Amniotic stem cell (primary cell): ENCODE measurements at places on chromosomes 2 and 18.

- DNase-seq, result peak; percentile 11
Observed at GRCh38 chr2:150732064-150732463, 244.6 kb upstream of the RND3 start.

- DNase-seq, result no peak
Observed at GRCh38 chr2:174796319-174796771, 32.1 kb upstream of the CHRNA1 start.

- no peak for DNase-seq
Observed at GRCh38 chr2:73487112-73487657, 101.5 kb downstream of the ALMS1 start.

GRCh38 chr2:145408980-145409379 is 889.1 kb upstream of the ZEB2 start:
- no peak for DNase-seq

GRCh38 chr2:6927186-6927585 is 10.0 kb downstream of the RNF144A start:
- no peak for DNase-seq

- no peak for DNase-seq
Observed at GRCh38 chr18:69754108-69754507, 193.6 kb downstream of the CD226 start.

DNA sequence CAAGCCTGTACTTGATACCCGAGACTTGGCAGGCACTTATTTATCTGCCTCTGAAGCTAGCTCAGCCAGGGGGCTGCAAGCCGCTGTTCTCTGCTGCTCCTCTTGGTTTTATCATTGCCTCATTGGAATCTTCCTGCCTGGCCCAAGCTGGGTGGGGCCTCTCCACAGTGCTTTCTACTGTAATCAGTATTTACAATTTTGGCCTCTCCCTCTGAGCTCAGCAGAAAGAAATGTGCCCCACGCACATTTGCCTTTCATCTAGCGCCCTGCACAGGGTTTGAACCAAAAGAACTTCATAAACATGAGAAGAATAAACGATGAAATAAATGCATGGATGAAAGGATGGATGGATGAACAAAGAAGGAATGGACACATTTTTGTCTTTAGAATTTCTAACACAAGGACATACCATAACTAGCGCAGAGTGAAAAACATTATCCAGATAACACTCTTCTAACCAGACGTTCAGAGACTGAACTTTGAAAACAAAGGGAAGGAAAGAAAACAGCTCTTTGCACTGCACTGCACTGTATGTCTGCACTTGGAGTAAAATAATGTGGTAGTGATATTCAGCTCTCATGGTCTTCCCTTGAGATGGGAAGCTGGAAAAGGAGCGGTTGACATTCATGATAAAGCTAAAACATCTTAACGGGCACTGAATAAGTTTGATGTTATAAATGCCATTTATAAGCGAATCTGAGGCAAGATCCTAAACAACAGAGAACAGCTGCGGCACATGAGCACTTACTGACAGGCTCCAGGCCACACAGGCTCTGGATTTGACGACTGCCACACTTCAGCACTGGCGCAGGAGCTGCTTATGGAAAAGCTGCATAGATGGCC is 86.8 kb upstream of the SP3 start:
- no peak for DNase-seq

- DNase-seq, result no peak
Observed at GRCh38 chr2:45986509-45986908, 310.7 kb upstream of the EPAS1 start.

DNA sequence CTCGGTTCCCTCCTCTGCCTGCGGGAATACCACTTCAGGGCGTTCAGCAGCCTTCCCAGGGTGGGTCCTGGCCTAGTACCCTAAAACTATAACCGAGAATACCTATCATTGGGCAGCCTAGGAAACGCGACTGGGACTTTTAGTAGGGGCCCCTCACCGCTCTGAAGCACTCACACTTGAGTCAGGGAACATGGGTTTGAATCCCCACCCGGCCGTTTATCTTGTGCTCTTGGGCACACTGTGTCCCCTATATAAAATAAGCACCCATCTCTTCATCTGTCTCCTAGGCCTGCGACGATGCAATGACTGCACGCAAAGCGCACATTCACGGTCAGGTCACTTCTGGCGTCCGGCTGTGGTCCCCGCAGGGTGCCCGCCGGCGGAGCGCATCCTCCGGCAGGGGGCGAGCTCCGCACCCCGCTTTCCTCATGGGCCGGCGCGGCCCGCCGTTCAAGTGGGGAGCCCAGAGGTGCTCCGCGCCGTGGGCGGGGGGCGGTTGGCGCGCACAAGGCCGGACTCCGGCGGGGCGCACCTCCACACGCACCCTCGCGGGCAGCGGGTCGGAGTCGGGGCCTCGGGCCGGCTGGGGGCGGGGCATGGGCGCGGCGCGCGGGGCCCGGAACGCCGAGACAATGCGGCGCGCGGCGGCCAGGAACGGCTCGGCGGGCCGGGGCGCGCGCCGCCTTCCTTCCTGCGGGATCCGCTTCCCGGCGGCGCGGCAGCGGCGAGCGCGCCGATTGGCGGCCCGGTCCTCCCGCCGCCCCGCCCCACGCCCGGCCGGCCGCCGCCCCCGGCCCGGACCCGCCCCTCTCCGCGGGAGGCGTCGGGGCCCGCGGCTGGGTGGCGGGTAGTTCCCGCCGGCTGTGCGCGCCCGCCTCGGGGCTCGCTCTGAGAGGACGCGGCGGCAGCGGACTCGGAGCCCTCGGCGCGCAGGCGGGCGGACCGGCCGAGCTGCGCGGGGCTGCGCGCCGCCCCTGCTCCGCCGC is at the start of gene ASAP2:
Gene ASAP2, plus strand, starts transcription at position 850 of the 986 bp plus-strand sequence. CDS start 293 bp downstream, outside the sequence.
- peak; percentile 41 for DNase-seq

- DNase-seq, result no peak
Observed at GRCh38 chr2:121346407-121346806, 61.4 kb upstream of the TFCP2L1 start.

DNA sequence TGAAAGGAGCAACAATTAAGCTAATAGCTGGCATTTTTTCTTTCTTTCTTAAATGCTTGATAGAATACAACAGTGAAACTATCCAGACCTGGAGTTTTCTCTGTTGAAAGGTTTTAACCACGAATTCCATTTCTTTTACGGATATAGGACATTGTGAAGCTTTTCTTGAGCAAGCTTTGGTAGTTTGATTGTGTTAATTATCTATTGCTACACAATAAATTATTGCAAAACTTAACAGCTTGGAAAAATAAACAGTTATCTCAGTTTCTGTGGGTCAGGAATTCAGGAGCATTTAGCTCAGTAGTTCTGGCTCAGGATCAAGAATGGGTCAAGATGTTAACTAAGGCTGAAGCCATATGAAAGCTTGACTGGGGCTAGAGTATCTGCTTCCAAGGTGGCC is 11.7 kb downstream of the PHOSPHO2 start:
- no peak for DNase-seq

GRCh38 chr2:240685771-240686371 is 3.2 kb upstream of the AQP12B start:
- DNase-seq, result no peak

DNA sequence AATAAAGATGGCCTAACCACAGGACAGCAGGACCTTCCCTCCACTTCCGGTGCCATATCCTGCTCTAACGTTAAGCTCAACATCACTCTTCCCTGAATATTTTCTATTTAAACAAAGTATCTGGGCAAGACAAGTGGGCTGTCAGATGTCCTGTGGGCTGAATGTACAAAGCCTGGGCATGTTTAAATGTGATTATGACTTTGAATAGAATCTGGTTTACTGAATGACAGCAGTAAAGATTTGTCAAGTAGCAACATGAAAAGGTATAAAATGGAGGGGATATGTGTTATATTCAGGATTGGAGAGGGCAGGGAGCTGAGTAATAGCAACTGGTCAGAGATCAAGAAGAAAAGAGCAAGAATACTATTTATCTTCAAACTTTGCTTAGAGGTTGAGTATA is 540.9 kb downstream of the NRXN1 start:
- no peak for DNase-seq

DNA sequence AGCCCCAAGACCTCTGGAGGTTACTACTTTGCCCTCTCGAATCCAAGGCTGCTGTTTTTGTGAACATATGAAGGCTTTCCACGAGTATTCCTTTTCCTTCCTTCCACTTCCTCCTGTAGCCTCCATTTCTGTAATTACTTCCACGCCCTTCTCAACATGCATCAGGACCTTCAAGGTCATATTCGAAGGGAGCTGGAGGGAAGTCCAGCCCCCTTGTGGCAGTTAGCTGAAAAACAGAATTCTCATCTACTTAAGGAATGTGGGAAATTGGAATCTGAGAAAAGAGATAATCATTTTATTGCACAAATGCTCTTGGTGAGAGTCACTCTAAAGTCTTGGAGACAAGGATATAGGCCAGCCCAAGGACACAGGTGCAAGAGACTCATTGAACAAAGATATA is 1000.2 kb downstream of the TDRD15 start:
- no peak for DNase-seq

GRCh38 chr2:9288233-9288632 is 81.6 kb downstream of the ASAP2 start:
- DNase-seq, result peak; percentile 43

- DNase-seq, result no peak
Observed at GRCh38 chr2:232473467-232473890, 14.2 kb downstream of the ECEL1 start.

- no peak for DNase-seq
Observed at GRCh38 chr2:231387904-231388724, 7.4 kb upstream of the B3GNT7 start.

DNA sequence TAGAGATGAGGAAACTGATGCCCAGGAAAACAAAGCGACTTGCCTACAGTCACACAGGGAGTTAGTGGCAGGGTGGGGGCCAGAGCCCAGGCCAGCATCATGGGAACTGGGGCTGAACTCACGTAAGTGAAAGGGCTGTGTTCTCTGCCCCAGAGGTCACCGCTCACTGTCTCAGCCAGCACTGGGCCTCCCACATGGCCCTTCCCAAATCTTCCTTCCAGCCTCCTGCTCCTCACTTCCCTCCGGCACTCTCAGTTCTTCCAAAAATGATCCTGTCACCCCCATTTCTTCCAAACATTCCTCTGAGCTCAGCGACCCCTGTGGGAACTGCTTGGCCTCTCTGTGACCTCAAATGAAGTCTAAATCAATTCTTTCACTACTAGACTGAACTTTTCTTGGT is 90.5 kb upstream of the TMEM247 start:
- no peak for DNase-seq

DNA sequence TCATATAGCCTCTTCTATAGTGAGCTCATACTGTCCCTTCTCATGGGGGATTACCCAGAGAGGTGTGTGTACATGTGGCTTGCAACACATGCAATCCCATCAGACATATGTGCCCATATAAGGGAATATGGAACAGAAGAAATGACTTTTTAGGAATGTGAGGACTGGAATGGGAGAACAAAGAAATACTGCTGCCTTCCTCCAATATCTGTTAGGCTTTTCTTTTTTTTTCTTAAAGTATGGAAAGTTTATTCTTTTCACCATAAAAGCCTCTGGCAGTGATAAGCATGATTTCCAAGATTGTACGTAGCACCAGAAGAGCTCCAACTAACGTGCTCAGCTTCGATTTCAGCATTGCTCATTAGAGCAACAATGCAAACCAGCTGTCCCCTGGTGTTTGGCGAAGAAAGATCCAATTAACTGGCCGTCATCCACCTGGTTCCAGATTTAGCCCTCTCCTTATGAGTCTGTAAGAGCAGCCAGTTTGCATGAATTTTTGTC is 113.6 kb downstream of the ADCYAP1 start:
- no peak for DNase-seq

- DNase-seq, result no peak
Observed at GRCh38 chr18:74499633-74500032, 3.5 kb downstream of the CNDP2 start.
